SJCRH30 (cell line): ENCODE measurements at places on chromosomes 11 and 22. TPM values are rescaled to one million over a fixed set of nuclear protein-coding genes. Genes with fewer than 3 reads are reported as not detected.

OR10A4 gene
- not detected in 2 replicates for total RNA-seq

- H3K27me3 ChIP-seq, result peaks cover 4% of the 10 kb centered on the region; the same call in 1 of the 2 replicates
- peaks cover 16% of the 10 kb centered on the region for H3K36me3 ChIP-seq
- no peak overlapping the region for H3K4me3 ChIP-seq
- DNase-seq, result no peak
- H3K4me1 ChIP-seq, result peaks cover 4% of the 10 kb centered on the region; the same call in 1 of the 2 replicates
- no peak overlapping the region for H3K27ac ChIP-seq
Measured at GRCh38 chr22:50527921-50528681, 1.7 kb downstream of the TYMP start.

- H3K27me3 ChIP-seq, result no peaks in the 10 kb centered on the region
- no peak overlapping the region for H3K27ac ChIP-seq
- H3K36me3 ChIP-seq, result peaks cover 3% of the 10 kb centered on the region
- DNase-seq, result no peak
Measured at GRCh38 chr22:24051568-24051967, 40.5 kb downstream of the CABIN1 start.

DNA sequence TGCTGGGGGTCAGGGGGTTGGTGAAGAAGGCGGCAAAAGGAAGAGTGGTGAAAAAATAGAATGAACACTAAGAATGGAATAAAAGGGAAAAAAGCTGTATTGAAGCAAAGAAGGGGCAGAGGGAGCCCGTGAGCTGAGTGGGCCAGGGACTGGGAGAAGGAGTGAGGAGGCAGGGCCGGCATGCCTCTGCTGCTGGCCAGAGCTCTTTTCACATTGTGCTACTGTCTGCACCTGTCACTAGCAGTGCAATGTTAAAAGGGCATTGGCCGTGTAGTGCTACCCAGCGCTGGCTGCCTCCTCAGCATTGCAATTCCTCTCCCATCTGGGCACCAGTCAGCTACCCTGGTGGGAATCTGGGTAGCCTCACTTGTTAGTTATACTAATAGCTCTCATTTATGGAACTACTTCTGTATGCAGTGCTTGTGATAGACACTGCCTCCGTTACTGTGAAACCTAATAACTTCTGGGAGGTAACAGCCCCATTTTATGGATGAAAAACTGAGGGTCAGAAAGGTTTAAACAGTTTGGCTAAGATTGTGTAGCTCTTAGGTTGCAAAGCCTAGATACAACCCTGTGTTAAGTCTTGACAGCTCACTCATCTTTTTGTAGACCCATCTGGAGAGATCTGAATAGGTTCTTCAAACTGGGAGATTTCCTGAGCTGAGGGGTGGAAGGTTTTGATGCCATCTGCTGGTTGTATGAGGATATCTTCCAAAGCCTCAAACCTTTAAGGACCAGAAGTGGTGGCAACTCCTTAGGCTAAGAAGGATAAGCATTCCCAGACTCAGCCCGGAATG, 8.5 kb downstream of the YPEL4 start:
- DNase-seq, result no peak
- H3K27me3 ChIP-seq, result no peaks in the 10 kb centered on the region
- peaks cover 20% of the 10 kb centered on the region for H3K4me1 ChIP-seq
- H3K27ac ChIP-seq, result no peak overlapping the region
- peaks cover 21% of the 10 kb centered on the region for H3K36me3 ChIP-seq

- peak overlapping the region; percentile 64 for H3K4me3 ChIP-seq
- no peaks in the 10 kb centered on the region for H3K36me3 ChIP-seq
Measured at GRCh38 chr22:19715188-19715930, 1.1 kb downstream of the SEPTIN5 start.

- peaks cover 15% of the 10 kb centered on the region for H3K4me1 ChIP-seq
- H3K4me3 ChIP-seq, result peak overlapping the region; percentile 63
- no peaks in the 10 kb centered on the region for H3K27me3 ChIP-seq
- no peak for DNase-seq
- H3K27ac ChIP-seq, result no peak overlapping the region
Measured at GRCh38 chr22:29307596-29308147, 1.2 kb downstream of the GAS2L1 start.

OR52H1 gene
- total RNA-seq, result not detected in 2 replicates

GRCh38 chr11:45383224-45383623, 97.1 kb upstream of the SYT13 start:
- DNase-seq, result peak; percentile 28
- H3K4me3 ChIP-seq, result no peak overlapping the region
- no peaks in the 10 kb centered on the region for H3K36me3 ChIP-seq
- no peak overlapping the region for H3K27ac ChIP-seq

GRCh38 chr11:69240332-69241074, 53.5 kb upstream of the MYEOV start:
- no peak for DNase-seq
- no peak overlapping the region for H3K4me3 ChIP-seq
- H3K4me1 ChIP-seq, result no peaks in the 10 kb centered on the region
- no peaks in the 10 kb centered on the region; the same call in 1 of the 2 replicates for H3K27me3 ChIP-seq
- no peak overlapping the region for H3K27ac ChIP-seq

DNA sequence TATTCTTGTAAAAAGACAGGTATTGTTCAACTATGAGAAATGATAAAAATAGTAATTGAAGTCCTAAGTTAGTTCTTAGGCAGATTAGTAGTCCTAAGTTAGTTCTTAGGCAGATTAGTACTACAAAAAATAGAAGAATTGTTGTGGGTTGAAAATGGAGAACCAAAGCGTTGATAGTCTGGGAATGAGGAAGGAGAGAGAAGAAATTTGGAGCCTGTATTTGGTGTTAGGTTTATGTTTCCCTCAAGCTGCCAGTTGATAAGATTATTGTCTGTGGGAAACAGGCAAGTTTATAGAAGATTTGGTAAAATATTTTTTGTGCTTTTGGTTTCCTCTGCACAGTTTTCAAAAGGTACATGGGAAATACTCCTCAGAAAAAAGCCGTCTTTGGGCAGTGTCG, 3.6 kb downstream of the BCO2 start:
- DNase-seq, result no peak
- no peaks in the 10 kb centered on the region for H3K4me1 ChIP-seq
- no peaks in the 10 kb centered on the region for H3K27me3 ChIP-seq
- H3K36me3 ChIP-seq, result no peaks in the 10 kb centered on the region

- no peak overlapping the region for H3K27ac ChIP-seq
- H3K27me3 ChIP-seq, result no peaks in the 10 kb centered on the region
Measured at GRCh38 chr11:2997406-2997805, 5.3 kb upstream of the NAP1L4 start.

DNA sequence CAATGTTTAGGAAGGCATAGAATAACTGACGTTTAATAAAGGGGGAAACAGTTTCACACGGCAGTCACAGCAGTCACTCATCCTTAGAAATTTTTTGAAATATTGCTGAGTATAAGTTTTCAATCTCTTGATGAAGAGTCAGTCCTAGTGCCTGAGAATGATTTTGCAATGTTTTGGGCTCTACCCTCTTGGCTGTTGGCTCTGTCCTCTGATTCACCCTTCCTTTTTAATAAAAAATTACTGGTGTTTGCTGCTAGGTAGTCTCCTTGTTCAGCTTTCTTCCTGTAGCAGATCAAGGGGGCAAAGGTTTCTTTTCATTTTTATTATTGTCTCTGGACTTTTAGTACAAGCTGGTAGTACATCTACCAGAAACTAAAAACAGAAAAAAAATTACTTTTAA, 194.3 kb upstream of the ANO3 start:
- H3K36me3 ChIP-seq, result no peaks in the 10 kb centered on the region
- DNase-seq, result no peak
- H3K4me3 ChIP-seq, result no peak overlapping the region
- H3K4me1 ChIP-seq, result no peaks in the 10 kb centered on the region

OR8J1 gene
- not detected in 2 replicates for total RNA-seq

ADAMTS8 gene
- total RNA-seq, result 0.05 TPM in 1 of 2 replicates, not detected in the other

- H3K4me3 ChIP-seq, result no peak overlapping the region
- no peaks in the 10 kb centered on the region for H3K27me3 ChIP-seq
- H3K27ac ChIP-seq, result no peak overlapping the region
- no peak for DNase-seq
- H3K4me1 ChIP-seq, result no peaks in the 10 kb centered on the region
Measured at GRCh38 chr11:102214623-102215022, 102.7 kb upstream of the BIRC3 start.

MISFA gene
- total RNA-seq, result 2.1 and 2.5 TPM in 2 replicates

GRCh38 chr22:23677701-23677995, 13.2 kb upstream of the RGL4 start:
- DNase-seq, result peak; percentile 24
- no peak overlapping the region for H3K27ac ChIP-seq
- peaks cover 3% of the 10 kb centered on the region; the same call in 1 of the 2 replicates for H3K36me3 ChIP-seq
- no peaks in the 10 kb centered on the region for H3K27me3 ChIP-seq
- H3K4me1 ChIP-seq, result peaks cover 2% of the 10 kb centered on the region; the same call in 1 of the 2 replicates
- no peak overlapping the region for H3K4me3 ChIP-seq

GRCh38 chr22:39364714-39365491, 15.1 kb downstream of the SYNGR1 start:
- peaks cover 27% of the 10 kb centered on the region for H3K4me1 ChIP-seq
- H3K36me3 ChIP-seq, result no peaks in the 10 kb centered on the region
- no peak for DNase-seq
- no peaks in the 10 kb centered on the region for H3K27me3 ChIP-seq
- H3K4me3 ChIP-seq, result no peak overlapping the region

DNA sequence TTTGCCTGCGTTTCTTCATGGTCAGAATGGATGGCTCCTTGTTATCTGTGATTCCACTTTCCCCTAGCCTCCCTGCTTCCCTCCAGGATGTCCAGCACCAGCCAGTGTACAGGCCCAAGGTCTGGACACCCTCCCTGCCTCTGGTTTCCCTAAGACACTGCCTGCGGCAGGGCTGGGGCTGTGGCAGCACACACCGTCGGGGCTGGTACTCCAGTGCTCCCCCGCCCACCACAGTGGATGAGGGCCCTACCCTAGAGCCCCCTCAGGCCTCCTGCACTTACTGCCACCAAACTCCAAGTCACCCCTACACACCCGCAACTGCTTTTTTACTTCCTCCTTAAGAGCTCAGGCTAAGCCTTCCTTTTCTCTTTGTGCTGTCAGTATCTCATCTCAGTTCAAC, 28.9 kb downstream of the ZNF214 start:
- H3K4me3 ChIP-seq, result no peak overlapping the region
- no peaks in the 10 kb centered on the region for H3K27me3 ChIP-seq
- H3K27ac ChIP-seq, result no peak overlapping the region
- H3K4me1 ChIP-seq, result no peaks in the 10 kb centered on the region
- no peak for DNase-seq

- H3K4me3 ChIP-seq, result no peak overlapping the region
- H3K4me1 ChIP-seq, result peaks cover 50% of the 10 kb centered on the region
- H3K36me3 ChIP-seq, result no peaks in the 10 kb centered on the region
- no peak for DNase-seq
- H3K27ac ChIP-seq, result no peak overlapping the region
Measured at GRCh38 chr11:73155102-73155501, 13.0 kb upstream of the FCHSD2 start.

- H3K27ac ChIP-seq, result peak overlapping the region; percentile 19; the same call in 1 of the 2 replicates
- no peak for DNase-seq
- no peaks in the 10 kb centered on the region for H3K27me3 ChIP-seq
- H3K4me1 ChIP-seq, result peaks cover 21% of the 10 kb centered on the region
- no peak overlapping the region for H3K4me3 ChIP-seq
Measured at GRCh38 chr11:102430158-102430836, 22.3 kb downstream of the TMEM123 start.

- H3K36me3 ChIP-seq, result no peaks in the 10 kb centered on the region
- 0 out of 2 replicates have a peak, but pooled peaks cover 4% of the 10 kb centered on the region for H3K27me3 ChIP-seq
- peak; percentile 6 for DNase-seq
- H3K4me1 ChIP-seq, result no peaks in the 10 kb centered on the region
- H3K4me3 ChIP-seq, result no peak overlapping the region
Measured at GRCh38 chr11:89495951-89496350, 4.8 kb upstream of the NOX4 start.

GRCh38 chr11:114309517-114309916, 13.3 kb downstream of the NNMT start:
- no peak overlapping the region for H3K27ac ChIP-seq
- no peak overlapping the region for H3K4me3 ChIP-seq
- DNase-seq, result no peak
- H3K4me1 ChIP-seq, result no peaks in the 10 kb centered on the region
- H3K36me3 ChIP-seq, result peaks cover 18% of the 10 kb centered on the region

DNA sequence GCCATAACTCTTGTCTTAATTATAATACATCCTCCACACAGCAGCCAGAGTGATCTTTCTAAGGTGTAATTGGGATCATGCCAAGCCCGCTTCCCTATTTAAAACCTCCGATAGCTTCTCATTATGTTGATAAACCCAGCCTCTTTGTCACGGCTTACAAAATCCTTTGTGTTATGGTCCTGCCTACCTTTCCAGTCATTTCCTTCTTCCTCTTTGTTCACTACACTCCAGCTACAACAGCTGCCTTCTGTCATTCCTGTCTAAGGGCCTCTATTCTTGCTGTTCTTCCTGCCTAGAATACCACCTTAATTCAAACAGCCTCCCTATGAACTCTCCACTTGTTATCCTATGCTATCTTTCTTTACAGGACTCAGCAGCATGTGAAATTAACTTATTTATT, 70.6 kb upstream of the CAPRIN1 start:
- H3K27ac ChIP-seq, result no peak overlapping the region
- H3K4me3 ChIP-seq, result no peak overlapping the region
- no peaks in the 10 kb centered on the region for H3K4me1 ChIP-seq
- H3K36me3 ChIP-seq, result no peaks in the 10 kb centered on the region
- no peak for DNase-seq
- H3K27me3 ChIP-seq, result no peaks in the 10 kb centered on the region
